GM06990 (cell line): ENCODE measurements at places on chromosomes 3 and 15.

- DNase-seq: no peak
These were observed 434.9 kb upstream of the THRB start for GRCh38 chr3:24929521-24929920.

DNA sequence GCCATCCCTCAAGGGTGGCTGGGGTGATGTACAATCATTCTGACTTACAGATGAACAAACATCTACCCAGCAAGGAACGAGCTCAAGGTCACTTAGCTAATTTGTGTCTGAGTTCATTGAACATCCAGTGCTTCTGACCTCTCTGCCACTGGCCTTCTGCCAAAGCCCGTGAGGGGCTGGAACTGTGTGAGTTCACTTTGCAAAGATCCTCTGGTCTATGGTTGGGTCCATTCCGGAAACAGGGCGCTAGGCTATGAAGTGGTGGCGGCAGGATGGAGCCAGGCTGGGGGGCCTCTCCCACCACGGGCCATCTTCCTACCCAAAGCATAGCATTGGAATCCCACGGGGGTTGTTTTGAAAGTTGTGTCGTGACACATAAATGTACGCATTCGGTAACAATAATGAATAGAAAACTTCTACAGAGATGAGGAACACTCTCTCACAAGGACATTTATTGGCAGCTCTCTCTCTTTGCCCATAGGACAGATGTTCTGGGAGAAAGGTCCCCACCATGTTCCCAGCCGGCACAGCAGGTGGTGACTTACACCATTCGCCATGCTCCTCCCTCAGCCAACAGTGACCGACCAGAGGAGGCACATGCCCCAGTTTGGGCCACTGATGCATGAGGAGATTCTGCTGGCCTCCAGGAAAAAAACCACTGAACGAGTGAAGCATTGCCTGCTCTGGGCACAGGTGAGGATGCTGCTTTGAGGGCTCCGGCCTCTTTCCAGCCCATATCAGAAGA lies 214.7 kb upstream of the CHRNA7 start:
- DNase-seq: no peak

DNA sequence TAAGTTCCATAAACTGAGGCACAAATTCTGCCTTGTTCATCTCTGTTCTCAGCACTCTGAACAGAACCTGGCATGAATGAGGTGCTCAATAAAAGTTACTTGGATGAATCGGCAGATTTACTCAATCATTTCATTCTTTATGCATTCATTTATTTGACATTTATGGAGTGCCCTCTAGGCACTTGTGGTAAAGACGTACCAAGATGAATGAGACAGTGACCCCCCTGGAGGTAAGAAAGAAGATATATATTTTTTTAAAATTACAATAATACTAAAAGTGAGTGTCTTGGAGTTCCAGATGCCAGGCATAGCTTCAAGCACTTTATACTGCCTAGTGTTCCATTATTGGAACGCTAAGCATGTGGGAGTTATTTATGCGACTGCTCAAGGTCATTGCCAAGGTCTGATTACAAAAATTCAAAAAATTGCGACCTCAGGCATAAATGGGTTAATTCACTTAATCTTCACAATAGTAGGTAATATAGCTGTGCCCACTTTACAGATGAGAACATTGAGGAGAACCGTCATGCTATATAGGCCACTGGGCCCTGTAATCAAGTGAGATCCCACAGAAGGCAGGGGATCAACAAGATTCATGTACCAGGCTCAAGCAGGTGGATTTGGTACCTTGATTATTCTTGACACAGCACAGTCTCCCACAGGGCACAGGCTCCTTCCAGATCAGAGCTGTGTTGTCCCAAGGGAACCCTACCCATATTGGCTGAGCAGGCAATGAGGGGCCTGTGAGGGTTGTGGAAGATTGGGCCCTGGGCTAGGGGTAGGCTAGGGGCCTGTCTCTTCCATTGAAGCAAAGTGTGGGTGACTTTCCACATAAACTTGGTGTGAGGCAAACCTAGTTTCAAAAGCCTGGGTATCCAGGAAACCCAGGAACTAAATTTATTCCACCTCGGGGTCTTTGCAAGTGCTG lies 10.7 kb downstream of the XIRP1 start:
- DNase-seq: no peak

GRCh38 chr15:62240121-62241096 lies 75.3 kb upstream of the C2CD4B start:
- DNase-seq: no peak

DNA sequence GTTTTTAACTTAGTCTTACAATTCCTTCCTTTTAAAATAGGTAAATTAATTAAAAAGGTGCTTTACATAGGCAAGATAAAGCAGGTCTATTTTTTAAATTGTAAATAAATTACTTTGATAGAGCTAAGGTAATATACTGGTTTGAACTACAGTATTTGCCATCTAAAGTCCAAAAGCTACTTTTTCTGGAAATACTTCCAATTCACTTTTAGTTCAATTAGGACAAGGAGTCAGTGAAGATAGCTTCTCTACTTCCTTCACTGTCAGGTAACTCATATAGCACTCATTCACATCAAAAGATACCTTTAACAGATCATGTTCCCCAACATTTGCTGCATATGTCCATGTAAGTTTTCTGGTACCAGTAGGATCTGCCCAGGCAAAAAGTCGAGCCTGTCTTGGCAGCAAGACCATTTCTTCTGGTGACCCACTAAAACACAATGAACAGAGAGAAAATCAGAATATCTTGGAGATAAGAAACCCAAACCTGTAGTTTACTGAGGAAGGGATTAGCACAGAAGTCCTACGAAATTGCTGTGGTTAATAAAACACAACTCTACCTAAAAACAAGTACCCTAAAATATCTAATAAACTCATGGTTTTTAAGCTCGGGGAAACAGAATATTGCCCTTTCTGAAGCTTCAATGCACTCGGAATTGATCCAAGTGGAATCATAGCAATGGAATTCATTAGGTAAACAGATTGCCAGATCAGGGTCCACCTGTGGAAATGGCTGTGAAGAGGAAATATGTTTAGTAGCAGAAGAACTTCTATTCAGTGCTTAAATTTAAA lies 153.1 kb downstream of the VPS13C start:
- DNase-seq: no peak

DNA sequence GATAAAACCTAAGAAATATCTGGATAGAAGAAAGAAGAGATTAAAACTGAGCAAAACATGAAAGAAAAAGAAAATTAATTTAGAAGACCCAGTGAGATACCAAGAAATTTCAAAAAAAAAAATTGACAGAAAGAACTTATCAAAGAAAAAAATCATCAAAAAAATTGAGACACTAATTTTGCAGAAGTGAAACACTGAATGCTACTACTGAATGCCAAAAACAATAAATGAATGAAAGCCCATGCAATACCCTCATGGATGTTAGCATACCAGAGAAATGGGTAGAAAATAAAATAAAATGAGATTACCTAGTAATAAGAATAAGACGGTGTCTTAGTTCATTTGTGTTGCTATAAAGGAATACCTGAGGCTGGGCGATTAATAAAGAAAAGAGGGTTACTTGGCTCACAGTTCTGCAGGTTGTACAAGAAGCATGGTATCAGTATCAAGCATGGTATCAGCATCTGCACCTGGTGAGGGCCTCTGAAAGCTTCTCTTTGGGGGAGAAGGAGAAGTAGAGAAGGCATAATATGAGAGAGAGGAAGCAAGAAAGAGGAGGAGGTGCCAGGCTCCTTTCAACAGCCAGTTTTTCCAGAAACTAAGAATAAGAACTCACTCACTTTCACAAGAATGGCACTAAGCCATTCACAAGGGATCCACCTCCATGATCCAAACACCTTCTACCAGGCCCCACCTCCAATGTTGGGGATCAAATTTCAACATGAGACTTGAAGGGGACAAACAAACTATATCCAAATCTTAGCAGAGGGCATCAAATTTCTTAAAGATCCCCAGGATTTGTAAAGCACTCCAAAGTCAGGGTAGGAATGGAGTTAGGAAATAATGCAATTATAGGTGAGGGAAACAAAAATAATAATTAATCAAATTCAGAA lies 73.2 kb downstream of the BTLA start:
- DNase-seq: no peak

GRCh38 chr3:124363476-124363875 lies 366.8 kb upstream of the UMPS start:
- no peak for DNase-seq

DNA sequence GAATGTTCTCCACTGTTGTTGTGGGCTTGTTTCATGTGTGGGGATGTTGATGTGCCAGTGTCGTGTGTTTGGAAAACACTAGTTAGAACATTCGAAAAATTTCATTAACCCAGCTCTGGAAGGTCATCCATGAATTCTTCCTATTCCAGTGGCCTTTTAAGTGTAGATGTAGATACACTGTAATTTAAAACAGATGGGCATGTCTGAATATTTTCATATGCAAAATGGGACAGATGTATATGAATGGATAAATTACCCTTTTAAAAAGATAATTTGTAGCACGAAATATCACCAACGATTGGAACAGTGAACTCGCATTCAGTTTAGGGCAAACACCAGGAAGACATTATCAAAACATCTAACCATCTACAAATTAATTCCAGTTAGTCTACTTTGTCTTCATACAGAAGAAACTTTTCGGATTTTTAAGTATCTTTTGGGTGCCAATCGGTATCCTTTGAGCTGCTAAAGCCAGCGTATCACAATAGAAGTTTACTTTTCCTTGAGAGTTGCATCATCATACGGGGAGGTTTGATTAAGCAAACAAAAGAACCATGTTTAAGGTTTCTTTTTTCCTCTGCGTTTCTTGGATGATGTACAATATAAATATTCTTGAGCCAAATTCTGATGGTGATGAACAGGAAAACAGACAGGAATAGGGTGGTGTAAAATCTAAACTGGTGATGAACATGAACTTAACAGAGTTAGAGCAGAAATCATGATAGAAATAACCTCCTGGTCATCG lies 528.1 kb downstream of the FOXP1 start:
- DNase-seq: no peak

DNA sequence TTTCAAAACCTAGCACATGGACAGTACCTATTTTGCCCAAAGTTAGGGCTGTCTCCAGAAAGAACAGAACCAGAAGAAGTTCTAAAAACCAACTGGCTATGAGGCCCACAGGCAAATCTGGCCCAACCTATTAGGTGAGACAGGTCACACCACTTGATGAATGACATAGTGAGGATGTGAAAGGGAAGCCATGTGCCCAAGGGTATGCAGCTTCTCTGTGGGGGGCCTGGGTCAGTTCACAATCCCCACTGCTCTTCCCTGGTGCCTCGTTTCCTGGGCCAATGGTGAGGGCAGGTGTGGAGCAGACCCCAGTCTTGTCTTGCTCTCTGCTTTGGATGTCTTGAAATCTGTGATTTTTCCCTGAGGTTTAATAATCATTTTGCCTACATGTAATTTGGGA lies 8.9 kb downstream of the INSYN1 start:
- DNase-seq: no peak

DNA sequence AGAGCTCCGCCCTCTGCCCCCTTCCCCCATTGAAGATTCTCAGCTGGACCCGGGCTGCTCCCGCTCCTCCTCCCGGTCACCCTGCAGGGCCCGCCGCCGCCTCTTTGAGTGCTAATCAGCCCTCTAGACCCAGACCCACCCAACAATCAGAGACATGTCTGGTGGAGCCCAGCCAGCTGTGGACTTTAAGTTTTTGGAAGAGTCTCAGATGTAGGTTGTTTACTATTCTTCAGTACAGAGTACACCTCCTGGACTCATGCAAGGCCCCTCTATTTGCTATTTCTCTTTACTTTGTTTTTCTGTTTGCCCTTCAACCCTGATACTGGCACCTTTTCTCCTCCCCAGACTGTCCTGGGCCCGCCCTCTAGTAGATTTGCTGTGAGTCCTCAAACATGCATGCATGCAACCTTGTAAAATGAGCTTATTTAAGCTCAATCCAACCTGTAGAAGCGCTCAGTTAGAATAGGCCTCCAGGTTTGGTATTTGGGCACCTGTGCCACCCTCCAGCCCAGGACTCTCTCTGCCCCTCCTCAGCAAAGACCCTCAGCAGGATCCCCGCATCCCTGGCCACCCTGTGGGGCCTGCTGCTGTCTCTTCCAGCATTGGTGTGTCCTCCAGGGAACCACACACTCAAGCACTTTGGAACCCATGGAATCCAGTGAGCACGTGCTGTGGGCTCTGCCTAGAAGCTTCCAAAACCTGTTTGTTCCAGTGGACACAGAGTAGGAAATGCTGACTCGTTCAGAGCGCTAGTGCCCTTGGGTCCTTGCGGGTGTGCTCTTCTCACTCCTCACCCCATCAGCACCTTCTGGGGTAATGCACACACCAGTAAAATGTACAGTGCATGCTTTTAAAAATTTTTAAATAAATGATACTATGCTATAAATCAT lies 4.6 kb downstream of the PRR23E start:
- no peak for DNase-seq

DNA sequence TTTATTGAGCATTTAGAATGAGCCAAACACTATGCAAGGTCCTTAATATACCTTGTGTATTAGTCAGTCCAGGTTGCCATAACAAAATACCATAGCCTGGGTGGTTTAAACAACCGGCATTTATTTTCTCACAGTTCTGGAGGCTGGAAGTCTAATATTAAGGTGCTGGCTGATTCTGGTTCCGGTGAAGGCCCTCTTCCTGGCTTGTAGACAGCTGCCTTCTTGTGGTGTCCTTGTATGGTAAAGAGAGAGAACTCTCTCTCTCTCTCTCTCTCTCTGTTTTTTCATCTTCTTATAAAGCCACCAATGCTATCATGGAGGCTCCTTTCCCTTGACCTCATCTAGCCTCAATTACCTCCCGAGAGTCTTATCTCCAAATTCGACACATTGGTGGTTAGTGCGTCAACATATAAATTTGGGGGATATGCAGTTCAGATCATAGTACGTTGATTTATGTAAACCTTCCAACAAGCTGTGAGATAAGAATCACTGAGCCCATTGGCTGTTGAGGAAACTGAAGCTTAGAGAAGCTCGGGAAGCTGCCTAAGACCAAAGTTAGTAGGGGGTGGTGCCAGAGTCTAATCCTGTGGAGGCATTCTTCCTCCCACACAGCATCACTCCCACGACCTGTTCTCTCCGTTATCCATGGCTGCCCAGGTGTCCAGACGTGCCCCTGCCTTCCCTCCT lies 298.0 kb upstream of the PROK2 start:
- DNase-seq: no peak

DNA sequence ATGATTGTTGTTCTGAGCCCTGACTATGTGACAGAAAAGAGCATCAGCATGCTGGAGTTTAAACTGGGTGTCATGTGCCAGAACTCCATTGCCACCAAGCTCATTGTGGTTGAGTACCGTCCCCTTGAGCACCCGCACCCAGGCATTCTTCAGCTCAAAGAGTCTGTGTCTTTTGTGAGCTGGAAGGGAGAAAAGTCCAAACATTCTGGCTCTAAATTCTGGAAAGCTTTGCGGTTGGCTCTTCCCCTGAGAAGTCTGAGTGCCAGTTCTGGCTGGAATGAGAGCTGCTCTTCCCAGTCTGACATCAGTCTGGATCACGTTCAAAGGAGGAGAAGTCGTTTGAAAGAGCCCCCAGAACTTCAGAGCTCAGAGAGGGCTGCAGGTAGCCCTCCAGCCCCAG lies 142.0 kb downstream of the IL1RAP start:
- DNase-seq: no peak

- DNase-seq: no peak
These were observed 127.6 kb upstream of the UBE2E2 start for GRCh38 chr3:23075496-23075895.

- no peak for DNase-seq
These were observed 27.6 kb downstream of the ZNF589 start for GRCh38 chr3:48268381-48268935.
